ENCODE measurements at places on chromosomes 5 and 9. TPM values are rescaled to one million over a fixed set of nuclear protein-coding genes. Genes with fewer than 3 reads are reported as not detected.

Gene KCNMB1
- 0.10 TPM for total RNA-seq

Gene GABRG2
- total RNA-seq = 2.4 TPM

Gene SARDH
- 7.3 TPM for total RNA-seq

Gene C9orf153
- total RNA-seq = 0.65 TPM

Gene PJA2
- total RNA-seq = 46.4 TPM

Gene MCIDAS
- total RNA-seq = not detected

DNA sequence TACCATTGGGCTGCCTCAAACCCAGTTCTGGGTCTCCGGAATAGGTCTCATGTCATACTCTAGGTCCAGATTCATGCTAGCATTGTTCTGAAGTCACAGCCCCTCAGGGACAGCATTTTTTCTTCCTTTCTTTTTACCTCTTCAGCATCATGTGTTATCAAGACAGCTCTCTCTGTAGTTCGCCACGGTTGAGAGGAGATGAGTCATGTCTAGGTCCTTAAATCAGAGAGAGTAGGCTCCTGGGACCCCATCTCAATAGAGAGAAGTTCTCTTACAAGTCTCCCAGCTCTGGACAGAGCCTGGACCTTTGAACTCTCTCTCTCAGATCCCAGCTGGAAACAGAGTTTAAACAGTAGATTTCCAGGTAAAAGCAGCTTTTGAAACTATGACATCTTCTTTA is 332.4 kb upstream of the CD180 start:
- no peak overlapping the region for H3K27ac ChIP-seq
- no peak for DNase-seq
- no peak overlapping the region for H3K4me3 ChIP-seq
- H3K27me3 ChIP-seq = no peaks in the 10 kb centered on the region
- no peaks in the 10 kb centered on the region for H3K4me1 ChIP-seq

DNA sequence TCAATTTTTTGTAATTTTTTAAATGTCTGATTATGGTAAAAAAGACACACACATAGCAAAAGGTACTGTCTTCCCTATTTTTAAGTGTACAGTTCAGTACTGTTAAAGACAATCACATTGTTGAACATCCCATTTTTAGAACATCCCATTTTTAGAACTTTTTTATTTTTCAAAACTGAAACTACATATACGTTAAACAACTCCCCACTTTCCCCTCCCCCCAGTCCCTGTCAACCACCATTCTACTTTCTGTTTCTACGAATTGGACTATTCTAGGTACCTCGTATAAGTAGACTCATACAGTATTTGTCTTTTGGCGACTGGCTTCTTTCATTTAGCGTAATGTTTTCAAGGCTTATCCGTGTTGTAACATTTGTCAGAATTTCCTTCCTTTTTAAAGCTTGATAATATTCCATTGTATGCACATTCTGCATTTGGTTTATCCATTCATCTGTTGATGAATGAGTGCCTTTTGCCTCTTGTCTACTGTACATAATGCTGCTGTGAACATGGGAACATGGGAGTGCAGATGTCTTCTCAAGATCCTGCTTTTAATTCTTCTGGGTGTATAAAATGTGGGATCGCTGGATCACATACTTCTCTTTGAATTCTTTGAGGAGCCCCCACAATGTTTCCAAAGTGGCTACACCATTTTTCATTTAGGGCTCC is 154.0 kb downstream of the PIK3R1 start:
- H3K36me3 ChIP-seq = no peaks in the 10 kb centered on the region
- no peaks in the 10 kb centered on the region for H3K27me3 ChIP-seq
- DNase-seq = no peak
- H3K4me3 ChIP-seq = no peak overlapping the region

- no peaks in the 10 kb centered on the region for H3K27me3 ChIP-seq
- peak; percentile 60 for DNase-seq
- H3K36me3 ChIP-seq = no peaks in the 10 kb centered on the region
- no peak overlapping the region for H3K4me3 ChIP-seq
- H3K27ac ChIP-seq = 0 out of 2 replicates have a peak overlapping the region, but pooled peaks have one; percentile 10
Observed at GRCh38 chr5:124309241-124309980, 437.0 kb downstream of the ZNF608 start.

DNA sequence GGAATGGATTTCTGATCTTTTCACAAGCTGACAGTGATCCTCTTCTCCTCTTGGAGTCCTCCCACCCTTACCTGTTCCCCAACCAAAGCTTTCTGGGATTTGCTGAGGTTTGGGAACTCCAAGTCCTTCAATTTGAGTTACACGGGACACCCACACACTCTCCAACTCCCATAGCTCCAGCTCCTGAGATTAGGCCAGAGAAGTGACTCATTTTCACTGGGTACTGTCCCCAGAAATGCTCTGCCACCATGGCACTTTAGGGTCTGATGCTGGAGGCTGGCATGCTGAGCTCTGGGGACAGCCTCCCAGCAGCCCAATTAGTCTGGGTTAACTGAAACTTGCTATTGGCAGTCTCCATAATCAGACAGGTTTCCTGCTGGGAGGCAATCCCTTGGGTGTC is 14.0 kb upstream of the HRCT1 start:
- H3K4me3 ChIP-seq = no peak overlapping the region
- no peak overlapping the region for H3K27ac ChIP-seq
- no peaks in the 10 kb centered on the region for H3K27me3 ChIP-seq
- H3K4me1 ChIP-seq = no peaks in the 10 kb centered on the region
- DNase-seq = no peak

DNA sequence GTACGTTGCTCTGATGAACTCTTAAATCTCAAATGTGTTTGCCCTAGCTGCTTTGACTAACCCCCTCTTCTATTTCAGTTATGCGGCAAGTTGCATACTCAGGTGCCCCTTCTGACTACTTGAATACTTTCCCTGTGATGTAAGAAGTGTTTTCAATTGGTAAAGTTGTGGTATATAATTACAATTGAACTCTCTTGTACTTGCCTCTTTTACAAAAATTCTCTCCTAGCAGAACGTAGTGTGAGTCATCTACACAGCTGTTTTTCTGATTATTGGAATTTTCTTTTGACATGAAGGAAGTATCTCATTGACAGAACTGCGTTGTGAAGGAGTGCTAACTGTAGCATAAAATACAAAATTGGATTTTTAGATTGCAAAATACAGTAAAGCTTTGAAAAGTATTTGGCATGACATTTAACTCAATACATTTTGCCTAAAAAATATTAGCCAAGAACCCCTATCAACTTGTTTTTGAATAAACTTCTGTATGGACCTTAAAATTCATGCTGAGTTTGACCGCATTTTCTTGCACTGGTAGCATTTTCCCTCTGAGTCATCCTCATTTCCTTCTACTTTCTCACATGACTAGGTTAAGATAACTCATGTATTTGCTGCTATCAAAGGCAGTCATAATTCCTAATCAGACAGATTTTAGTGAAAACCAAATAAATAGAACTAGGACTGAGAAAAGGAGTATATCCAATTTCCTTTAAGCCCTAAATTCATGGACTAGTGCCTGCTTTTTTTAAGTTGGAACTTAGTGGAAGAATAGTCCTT is 6.3 kb downstream of the CRHBP start:
- no peak for DNase-seq
- H3K27ac ChIP-seq = no peak overlapping the region
- H3K27me3 ChIP-seq = peaks cover 12% of the 10 kb centered on the region
- peaks cover 3% of the 10 kb centered on the region for H3K4me1 ChIP-seq

GRCh38 chr9:131946180-131946579 is 133.5 kb downstream of the MED27 start:
- no peak overlapping the region for H3K4me3 ChIP-seq
- H3K27ac ChIP-seq = no peak overlapping the region
- no peaks in the 10 kb centered on the region for H3K36me3 ChIP-seq
- peaks cover 10% of the 10 kb centered on the region for H3K4me1 ChIP-seq

GRCh38 chr5:74877624-74878304 is 11.6 kb upstream of the FAM169A start:
- no peak overlapping the region for H3K4me3 ChIP-seq
- no peaks in the 10 kb centered on the region for H3K27me3 ChIP-seq
- H3K4me1 ChIP-seq = no peaks in the 10 kb centered on the region
- DNase-seq = no peak
- H3K27ac ChIP-seq = no peak overlapping the region

DNA sequence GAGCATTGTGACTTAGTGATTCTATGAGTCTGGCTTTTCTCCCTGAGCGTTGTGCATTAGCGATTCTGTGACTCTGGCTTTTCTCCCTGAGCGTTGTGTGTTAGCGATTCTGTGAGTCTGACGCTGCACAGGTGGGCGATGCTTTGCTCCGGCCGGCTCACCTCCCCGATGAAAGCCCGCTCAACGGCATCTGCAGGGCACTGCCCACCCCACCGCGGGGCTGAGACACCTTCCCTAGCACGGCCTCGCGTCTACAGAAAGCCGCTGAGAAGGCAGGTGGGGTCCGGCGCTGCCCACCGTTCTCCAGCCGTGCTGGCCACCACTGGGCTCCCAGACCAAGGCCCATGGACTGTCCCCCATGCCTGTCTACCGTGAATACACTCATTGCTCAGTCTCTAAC is 12.8 kb upstream of the SLC9A3 start:
- H3K27me3 ChIP-seq = peaks cover 4% of the 10 kb centered on the region
- no peak overlapping the region for H3K27ac ChIP-seq
- 0 out of 2 replicates have a peak, but pooled peaks cover 2% of the 10 kb centered on the region for H3K4me1 ChIP-seq
- DNase-seq = no peak

DNA sequence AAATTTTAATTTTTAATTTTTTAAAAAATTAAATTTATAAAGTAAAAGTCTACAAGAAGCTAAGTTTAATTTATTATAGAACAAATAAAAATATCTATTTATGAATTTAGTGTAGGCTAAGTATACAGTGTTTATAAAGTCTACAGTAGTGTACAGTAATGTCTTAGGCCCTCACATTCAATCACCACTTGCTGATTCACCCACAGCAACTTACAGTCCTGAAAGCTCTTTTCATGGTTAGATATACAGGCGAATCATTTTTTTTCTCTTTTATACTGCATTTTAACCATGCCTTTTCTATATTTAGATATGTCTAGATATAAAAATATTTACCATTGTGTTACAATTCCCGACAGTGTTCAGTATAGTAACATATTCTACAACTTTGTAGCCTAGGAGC is 55.9 kb downstream of the PCSK1 start:
- no peak for DNase-seq
- H3K4me1 ChIP-seq = no peaks in the 10 kb centered on the region
- H3K27me3 ChIP-seq = no peaks in the 10 kb centered on the region
- no peaks in the 10 kb centered on the region for H3K36me3 ChIP-seq

GRCh38 chr5:38793099-38793498 is 52.7 kb upstream of the OSMR start:
- H3K36me3 ChIP-seq = no peaks in the 10 kb centered on the region
- H3K27ac ChIP-seq = no peak overlapping the region
- no peak overlapping the region for H3K4me3 ChIP-seq
- H3K27me3 ChIP-seq = no peaks in the 10 kb centered on the region
- no peaks in the 10 kb centered on the region for H3K4me1 ChIP-seq

DNA sequence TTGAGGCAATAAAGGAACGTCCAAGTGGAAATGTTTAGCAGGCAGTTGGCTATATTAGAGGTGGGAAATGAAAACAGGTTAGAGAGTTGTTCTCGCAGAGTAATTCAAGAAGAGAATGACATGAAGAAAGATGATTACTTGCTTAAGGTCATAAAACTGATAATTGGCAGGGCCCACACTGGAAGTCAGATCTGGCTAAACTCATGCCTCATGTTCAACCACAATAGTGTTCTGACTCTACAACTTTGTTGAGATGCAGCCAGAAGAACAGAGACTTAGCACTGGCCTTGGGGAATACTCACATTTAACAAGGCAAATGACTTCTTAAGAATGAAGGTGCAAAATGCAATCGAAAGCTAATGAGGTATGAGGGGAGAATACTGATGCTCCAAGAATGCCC is 27.2 kb upstream of the TNFSF8 start:
- no peaks in the 10 kb centered on the region for H3K27me3 ChIP-seq
- no peaks in the 10 kb centered on the region for H3K36me3 ChIP-seq
- no peak overlapping the region for H3K27ac ChIP-seq
- no peak for DNase-seq

DNA sequence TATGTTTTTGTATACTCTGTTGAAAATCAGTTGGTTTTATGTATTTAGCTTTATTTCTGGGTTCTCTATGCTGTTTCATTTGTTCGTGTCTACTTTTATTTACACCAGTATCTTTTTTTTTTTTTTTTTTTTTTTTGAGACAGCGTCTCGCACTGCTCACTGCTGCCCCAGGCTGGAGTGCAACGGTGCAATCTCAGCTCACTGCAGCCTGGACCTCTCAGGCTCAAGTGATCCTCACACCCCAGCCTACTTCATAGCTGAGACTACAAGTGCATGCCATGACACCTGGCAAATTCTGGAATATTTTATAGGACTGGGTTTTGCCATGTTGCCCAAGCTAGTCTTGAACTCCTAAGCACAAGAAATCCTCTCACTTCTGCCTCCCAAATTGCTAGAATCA is 869.4 kb upstream of the CDH6 start:
- no peaks in the 10 kb centered on the region for H3K36me3 ChIP-seq
- no peak for DNase-seq
- H3K27me3 ChIP-seq = no peaks in the 10 kb centered on the region
- H3K27ac ChIP-seq = no peak overlapping the region
- no peak overlapping the region for H3K4me3 ChIP-seq

DNA sequence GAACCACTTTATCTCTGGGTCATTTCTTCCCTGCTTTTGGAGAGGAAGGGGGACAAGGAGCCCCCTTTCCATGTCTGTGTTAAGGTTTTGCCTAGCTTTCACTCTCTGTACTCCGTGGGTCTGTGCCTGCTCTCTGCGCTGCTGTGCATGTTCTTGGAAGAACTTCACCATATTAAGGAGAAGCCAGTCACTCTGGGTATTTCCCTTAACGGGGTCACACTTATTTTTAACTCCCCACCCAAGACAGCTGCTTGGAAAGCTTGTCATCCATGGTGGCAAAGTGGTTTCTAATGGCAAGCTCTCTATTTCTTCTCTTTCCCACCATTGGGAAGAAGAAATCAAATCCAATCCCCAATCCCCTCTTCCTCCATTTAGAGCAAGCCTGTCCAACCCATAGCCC is 44.8 kb upstream of the HMHB1 start:
- no peaks in the 10 kb centered on the region for H3K4me1 ChIP-seq
- DNase-seq = no peak
- H3K27me3 ChIP-seq = no peaks in the 10 kb centered on the region
- no peak overlapping the region for H3K4me3 ChIP-seq
- H3K27ac ChIP-seq = no peak overlapping the region
- no peaks in the 10 kb centered on the region for H3K36me3 ChIP-seq

- no peak overlapping the region for H3K27ac ChIP-seq
- H3K27me3 ChIP-seq = no peaks in the 10 kb centered on the region
- H3K4me3 ChIP-seq = no peak overlapping the region
Observed at GRCh38 chr5:15806613-15807012, 306.6 kb downstream of the FBXL7 start.
